ENCODE measurements at places on chromosomes 3 and 15.
A peak's percentile ranks its signal among the peaks of the same experiment; 100 is the strongest.

- no peak for DNase-seq
These were observed 38.4 kb downstream of the TMEM158 start for GRCh38 chr3:45187694-45188141.

DNA sequence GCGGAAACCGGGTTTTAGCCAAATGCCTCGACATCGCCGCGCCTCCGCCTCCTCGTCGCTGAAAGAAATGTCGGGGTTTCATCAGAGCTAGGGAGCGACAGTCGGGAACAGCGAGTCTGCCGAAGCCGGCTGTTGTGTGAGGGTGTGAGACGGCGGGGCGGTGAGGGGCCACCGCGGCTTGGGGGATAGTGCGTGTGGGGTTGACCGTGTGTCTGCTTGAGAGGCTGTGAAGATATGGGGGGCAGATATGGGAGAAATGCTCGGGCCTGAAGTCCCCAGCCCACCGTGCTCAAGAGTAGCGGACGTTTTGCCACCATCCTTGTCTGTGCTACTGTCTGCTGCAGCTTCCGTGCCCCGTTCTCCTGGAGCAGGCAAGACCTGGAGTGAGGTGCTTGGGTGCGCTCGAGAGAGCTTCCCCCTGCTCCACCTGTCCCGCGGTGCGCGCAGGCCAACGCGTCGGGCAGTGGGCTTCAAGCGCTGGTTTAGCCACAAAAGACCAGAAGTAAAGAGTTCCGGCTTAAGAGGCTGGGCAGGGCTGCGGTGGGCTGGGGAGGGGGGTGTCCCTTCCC is 716 bp upstream of the ISLR2 start:
- no peak for DNase-seq

DNA sequence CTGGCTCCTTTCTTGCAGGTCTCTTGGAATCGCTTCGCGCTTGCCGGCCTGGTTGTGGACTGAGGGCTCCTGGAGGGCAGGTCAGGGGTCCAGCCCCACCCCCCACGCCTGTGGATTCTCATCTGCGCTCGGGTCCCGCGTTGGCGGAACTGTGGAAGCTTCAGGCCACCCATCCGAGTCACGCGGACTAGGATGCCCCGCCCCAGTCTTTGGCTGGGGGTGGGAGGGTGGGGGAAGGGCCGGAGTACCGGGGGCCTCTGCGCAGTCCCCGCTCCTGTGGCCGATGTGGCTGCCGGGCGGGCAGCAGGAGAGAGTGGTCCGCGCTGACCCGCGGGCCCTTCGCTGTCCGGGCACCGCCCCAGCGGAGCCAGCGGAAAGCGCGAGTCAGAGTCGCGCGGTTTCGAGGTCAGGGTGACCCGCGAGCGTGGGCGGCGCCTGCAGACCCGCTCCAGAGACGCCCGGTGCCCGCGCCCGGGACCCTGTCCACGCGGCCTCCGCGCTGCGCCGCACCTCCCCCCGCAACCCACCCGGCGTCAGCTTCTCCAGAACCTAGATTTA is 114.2 kb downstream of the KLF13 start:
- no peak for DNase-seq

DNA sequence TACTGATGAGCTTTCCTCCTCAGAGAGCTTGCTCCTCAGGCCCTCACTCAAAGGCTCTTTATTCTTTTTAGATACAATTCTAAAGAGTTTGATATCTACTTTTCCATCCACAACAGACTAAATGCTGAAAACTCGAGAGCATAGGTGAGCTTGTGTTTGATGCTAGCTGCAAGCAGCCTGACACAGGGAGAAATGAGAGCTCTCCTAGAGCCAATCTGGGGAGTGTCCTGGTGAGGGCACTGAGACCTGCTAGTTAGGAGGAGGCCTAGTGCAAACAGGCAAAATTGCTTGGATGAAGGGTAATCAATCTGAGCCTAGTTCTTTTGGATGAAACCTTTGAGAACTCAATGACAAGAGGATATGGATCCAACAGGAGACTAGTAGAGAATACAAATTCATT is 300.8 kb downstream of the ZBTB20 start:
- DNase-seq: no peak

DNA sequence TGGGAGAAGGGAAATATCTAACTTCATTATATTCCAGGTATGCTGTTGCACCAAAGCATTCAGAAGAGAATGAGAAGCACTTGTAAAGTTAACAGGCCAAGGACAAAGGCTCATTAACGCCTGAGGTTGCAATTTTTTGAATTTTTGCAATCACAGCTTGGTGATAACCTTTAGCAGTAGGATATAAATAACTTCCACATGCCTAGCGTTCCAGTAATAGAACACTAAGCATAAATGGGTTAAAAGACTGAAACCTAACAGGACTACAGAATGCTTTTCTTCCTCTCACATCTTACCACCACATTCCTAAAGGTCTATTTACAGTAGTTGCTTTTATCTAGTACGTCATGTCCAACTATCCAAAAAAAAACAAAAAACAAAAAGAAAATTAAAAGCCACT is 57.4 kb upstream of the IMPG2 start:
- DNase-seq: no peak

- DNase-seq: peak; percentile 99
These were observed 223.4 kb upstream of the IL12A start for GRCh38 chr3:159765030-159765859.

- no peak for DNase-seq
These were observed 120.1 kb upstream of the THBS1 start for GRCh38 chr15:39460748-39461147.

DNA sequence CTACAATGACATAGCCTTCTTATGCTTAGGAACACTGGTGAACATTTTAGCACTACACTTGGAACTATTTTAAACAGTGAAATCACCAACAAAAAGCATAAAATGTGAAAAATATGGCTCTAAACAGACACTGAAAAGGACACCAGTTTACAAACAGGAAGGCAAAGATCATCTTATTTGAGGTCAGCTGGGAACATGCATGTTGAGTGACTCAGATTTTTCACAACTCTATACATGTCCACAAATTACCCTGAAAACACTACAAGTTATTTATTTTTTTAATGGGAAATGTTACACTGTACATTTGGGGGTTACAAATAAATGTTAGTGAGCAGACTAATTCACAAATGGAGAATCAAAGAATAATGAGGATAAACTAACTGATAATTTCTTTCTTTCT is 12.5 kb upstream of the GK5 start:
- no peak for DNase-seq

GRCh38 chr3:114586119-114586518 is 292.3 kb downstream of the TIGIT start:
- DNase-seq: no peak

DNA sequence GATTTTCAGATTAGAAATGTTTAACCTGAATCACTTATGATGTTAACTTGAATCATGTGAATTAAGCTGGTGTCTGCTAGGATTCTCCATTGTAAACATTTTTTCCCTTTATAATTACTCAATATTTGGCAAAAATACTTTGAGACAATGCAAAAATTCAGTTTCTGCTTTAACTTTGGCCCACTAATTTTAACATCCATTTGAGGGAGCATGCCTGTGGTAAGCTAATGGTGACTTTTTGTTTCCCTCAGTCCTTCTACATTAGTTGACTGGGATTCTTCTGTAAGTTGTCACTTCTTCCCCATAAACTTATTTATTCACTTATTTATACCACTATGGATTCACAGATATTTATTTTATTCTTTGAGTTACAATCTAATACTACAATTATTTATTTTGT is 59.3 kb downstream of the PIK3R4 start:
- DNase-seq: no peak

- peak; percentile 88 for DNase-seq
These were observed 114.1 kb upstream of the GALNT15 start for GRCh38 chr3:16060358-16060852.

DNA sequence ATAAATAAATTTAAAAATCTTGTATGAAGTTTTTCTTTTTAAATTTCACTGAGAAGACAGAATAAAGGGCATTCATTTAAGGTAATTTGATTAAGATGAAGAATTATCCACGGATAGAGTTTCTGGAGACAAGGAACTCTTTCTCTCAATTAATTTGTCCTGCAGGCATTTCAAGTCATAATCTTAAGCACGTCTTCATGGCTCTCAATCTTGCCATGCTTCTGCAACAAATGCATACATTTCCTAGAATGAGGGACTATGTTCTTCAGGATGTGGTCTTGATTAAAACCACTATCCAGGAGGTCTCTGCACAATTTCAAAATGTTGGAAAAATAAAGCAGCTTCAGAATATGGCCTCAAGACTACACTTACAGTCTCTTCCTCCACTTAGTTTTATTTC is 67.6 kb upstream of the LSAMP start:
- DNase-seq: no peak

- no peak for DNase-seq
These were observed 236.2 kb downstream of the NR1D2 start for GRCh38 chr3:24181256-24181655.

DNA sequence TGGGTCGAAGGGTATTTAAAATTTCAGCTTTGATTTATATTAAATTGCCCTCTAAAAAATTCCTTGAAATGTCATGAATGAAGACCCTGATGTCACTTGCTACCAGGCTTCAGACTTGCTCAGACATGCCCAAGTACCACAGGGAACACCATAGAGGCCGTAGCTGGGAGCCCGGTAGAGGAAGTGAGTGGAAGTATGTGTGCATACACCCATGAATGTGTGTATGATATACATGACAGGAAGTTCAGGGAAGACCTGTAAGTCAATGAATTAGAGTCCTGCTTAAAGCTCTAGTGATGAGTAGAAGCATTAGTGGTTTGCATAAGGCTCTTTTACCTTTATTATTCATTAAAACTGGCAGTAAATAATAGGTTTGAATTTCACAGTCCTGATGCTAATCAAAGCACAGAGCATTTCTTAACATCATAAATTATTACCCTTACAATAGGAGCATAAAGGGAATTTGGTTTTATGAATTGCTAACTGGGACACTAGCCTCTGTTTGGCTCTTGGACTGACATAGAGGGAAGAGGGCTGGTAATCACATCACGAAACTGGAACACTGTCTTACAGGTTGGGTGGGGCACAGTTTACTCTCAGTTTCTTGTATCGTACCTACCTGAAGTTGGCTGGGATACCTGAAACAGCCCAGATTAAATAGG is 144.4 kb downstream of the CHST2 start:
- no peak for DNase-seq

DNA sequence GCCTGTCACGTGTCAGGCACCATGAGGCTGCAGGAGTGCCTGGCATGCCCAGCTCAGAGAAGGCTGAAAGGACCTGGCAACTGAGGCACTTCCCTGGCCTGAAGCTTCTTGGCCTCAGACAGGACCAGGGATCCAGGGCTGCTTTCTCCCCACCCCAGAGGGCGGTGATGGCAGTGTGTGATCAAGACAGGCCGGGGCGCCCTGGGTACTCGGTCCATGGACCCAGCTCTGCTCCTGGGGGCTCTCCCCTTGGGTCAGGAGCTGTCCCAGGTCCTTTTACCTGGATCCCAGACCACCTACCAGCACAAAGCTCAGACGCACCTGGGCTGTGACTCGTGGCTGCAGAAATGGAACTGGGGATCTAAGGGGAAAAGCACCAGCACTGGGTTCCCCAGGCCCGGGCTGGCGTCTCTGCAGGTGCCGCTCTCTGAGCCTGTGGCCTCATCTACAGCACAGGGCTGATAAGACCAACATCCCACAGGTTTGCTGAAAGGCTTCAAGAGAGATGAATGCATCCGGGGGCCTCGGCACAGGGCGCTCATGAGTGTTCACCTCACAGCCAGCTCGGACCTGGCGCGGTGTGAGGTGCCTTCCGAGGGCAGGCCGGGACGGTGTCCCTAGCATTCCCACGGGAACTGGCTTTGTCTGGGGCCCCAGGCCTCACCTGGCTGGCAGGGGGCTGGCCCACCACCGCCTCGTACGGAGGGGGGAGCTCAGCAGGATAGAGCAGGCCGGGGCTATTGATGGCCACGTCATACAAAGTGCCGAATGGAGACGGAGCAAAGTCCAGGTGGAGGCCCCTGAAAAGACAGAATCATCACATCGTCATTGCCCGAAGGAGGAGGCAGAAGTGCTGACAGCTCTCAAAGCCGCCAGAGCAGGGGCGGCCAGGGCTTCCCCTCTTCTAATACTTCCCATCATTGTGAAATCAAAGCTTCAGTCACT is 133.6 kb downstream of the NSMCE3 start:
- DNase-seq: no peak

DNA sequence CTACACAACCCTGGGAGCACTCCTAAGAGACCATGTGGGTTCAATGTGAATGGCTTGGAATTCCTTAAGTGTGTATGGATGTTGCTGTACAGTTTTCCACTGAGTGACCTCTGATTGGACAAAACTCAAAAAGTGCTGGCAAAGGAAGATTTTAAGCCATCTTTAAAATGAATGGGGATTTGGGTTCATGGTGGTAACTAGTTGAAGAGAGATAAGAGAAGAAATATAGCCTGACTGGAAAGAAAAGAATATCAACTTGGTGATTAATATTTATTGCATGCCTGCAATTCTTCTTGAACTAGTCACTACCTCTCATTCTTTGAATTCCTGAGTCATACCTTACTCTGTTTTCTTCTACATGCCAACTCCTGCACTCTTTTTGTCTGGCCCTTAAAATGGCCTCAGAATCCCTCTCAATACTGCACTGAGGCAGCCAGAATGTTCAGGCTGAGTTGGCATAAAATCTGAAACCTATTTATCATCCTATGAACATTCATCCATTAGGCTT is 124.7 kb downstream of the RPL22L1 start:
- peak; percentile 100 for DNase-seq

- DNase-seq: no peak
These were observed 138.4 kb downstream of the NSMCE3 start for GRCh38 chr15:29130951-29131839.

- DNase-seq: no peak
These were observed 214.4 kb downstream of the PCCB start for GRCh38 chr3:136464502-136464901.

- no peak for DNase-seq
These were observed 193.5 kb downstream of the C3orf38 start for GRCh38 chr3:88343264-88343663.

DNA sequence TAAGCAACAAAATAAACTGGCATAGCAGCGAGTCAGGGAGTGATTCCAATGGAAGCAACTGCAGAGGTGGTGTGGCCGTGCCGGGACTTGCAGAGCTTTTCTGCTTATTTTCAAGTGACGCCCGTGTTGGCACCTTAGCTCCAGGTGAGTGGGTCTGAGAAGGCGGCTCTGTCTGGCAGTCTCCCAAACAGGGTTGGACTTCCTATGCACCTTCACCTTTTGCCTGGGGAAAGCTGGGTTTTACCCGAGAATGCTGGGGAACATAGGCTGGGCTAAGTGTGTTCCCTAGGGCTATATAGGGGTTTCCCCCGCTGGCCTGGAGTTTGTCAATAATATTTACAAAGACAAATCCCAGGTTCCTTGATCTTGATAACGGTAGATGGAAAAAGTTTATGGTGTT is 179.9 kb upstream of the TBL1XR1 start:
- DNase-seq: no peak

Measured in RCC 7860 (cell line).